ENCODE measurements at places on chromosomes 5 and 9. TPM values are rescaled to one million over a fixed set of nuclear protein-coding genes. Genes with fewer than 3 reads are reported as not detected.

GRCh38 chr5:150505041-150505511 lies 2.9 kb upstream of the NDST1 start:
- peak; percentile 67 for DNase-seq
- H3K4me3 ChIP-seq: no peak overlapping the region
- no peaks in the 10 kb centered on the region for H3K27me3 ChIP-seq
- H3K4me1 ChIP-seq: peaks cover 99% of the 10 kb centered on the region
- H3K36me3 ChIP-seq: no peaks in the 10 kb centered on the region
- peak overlapping the region; percentile 86 for H3K27ac ChIP-seq

GRCh38 chr5:169701910-169702451 lies 64.9 kb downstream of the DOCK2 start:
- H3K36me3 ChIP-seq: no peaks in the 10 kb centered on the region
- no peaks in the 10 kb centered on the region for H3K27me3 ChIP-seq
- DNase-seq: no peak

DNA sequence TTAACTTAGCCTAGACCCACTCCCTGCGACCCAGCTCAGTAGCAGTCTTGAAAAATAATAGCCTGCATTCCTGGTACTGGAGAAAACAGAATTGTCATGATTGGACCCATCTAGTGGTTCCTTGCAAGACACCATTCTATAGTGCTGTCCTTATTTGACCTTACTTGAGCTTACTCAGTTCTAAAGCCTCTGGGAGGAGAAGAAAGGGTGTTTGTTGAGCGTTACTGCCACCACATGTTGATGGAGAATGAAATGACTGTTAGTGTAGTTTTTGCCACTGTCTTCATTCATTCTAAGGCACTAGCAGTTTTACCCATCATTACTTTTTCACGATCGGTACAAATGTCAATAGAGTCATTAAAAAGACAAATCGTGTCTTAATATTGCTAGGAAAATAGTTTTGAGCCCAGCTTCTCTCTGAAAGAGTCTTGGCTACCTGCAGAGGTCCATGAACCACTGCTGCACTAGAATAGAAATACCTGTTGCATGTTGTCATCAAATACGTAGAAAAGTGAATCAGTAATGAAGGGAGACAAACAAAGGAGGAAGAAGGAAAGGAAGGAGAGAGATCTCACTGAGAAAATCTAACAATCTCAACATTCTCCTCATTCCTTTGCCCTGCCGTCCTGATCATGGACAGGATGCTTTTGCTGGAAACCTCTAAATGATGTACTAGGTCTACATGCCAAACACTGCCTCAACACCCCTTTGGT lies 96.0 kb downstream of the LIX1 start:
- H3K36me3 ChIP-seq: no peaks in the 10 kb centered on the region
- H3K4me1 ChIP-seq: no peaks in the 10 kb centered on the region
- H3K4me3 ChIP-seq: no peak overlapping the region
- no peak for DNase-seq
- H3K27ac ChIP-seq: no peak overlapping the region

DNA sequence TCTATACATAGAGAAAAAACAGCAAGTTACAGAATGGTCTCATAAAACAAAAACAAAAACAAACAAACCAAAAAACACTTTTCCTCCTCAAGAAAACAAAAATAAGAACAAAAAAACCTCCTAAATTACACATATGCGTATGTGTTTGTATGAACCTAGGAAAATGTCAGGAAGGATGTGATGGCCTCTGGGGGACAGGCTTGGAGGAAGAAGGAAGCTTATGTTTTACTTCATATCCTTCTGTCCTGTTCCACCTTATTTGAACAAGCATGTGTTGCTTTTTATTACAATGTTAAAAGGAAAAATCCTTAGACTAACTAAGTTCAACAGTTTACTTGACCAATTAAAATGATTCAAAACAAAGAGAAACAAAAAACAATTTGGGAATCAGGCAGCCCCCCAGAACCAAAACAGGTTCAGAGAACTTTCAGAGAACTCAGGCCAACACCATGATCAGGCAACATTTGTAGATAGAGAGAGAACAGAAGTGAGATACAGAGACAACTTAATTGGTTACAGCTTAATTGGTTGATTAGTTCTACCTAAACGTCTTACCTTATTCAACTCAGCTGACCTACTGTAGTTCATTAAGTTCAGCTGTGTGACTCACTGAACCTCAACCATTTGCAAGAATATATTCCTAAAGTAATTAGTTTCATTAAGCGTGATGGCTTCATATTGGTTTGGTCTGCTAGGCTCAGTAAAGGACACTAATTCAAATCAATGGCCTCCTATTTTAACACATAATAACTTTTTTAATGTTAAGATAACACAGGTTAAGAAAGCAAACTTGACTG lies 10.1 kb downstream of the SPAAR start:
- H3K4me1 ChIP-seq: peaks cover 19% of the 10 kb centered on the region
- peak overlapping the region; percentile 64 for H3K27ac ChIP-seq
- H3K4me3 ChIP-seq: no peak overlapping the region
- DNase-seq: no peak
- no peaks in the 10 kb centered on the region for H3K36me3 ChIP-seq

Gene DDX4
- total RNA-seq: not detected

Gene SPAAR
- 3.6 TPM for total RNA-seq

GRCh38 chr5:154196281-154196680 lies 5.7 kb downstream of the GALNT10 start:
- H3K27ac ChIP-seq: no peak overlapping the region
- no peaks in the 10 kb centered on the region for H3K36me3 ChIP-seq
- H3K27me3 ChIP-seq: no peaks in the 10 kb centered on the region
- peaks cover 23% of the 10 kb centered on the region for H3K4me1 ChIP-seq
- H3K4me3 ChIP-seq: no peak overlapping the region

All from psoas muscle (tissue), 8 donors.